ENCODE measurements at places on chromosomes 11 and 22.

DNA sequence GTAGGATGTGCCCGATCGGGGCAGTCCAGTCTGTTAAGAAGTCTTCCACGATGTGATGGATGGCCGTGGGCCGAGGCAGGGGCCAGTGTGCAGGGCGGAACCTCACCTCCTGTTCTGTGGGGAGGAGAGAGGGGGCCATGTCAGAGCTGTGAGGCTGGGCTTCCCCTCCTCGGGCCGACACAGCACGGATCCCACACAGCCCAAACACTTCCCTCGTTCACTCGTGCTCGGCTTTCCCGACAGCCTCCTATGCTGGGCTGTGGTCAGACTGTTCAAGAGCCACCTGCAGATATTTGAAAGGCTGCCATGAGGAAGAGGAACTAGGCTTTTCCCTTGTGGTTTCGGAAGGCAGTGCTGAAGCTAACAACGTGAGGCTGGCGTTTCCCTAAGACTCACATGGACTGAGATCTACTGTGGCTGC is 12.3 kb upstream of the TXN2 start:
- no peak for DNase-seq

DNA sequence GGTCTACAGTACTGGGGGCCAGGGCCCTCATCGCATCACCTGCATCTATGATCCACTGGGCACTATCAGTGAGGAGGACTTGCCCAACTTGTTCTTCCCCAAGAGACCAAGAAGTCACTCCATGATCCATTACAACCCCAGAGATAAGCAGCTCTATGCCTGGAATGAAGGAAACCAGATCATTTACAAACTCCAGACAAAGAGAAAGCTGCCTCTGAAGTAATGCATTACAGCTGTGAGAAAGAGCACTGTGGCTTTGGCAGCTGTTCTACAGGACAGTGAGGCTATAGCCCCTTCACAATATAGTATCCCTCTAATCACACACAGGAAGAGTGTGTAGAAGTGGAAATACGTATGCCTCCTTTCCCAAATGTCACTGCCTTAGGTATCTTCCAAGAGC is 3.8 kb upstream of the PPFIBP2 start:
- no peak for DNase-seq

- DNase-seq, result no peak
Measured at GRCh38 chr11:23944923-23945322, 551.9 kb upstream of the LUZP2 start.

- no peak for DNase-seq
Measured at GRCh38 chr11:131816051-131816450, 445.6 kb downstream of the NTM start.

GRCh38 chr11:68113986-68114385 is 7.2 kb downstream of the CHKA start:
- DNase-seq, result no peak

GRCh38 chr11:87013912-87014825 is 23.6 kb upstream of the TMEM135 start:
- DNase-seq, result no peak

GRCh38 chr22:43170131-43170480 is 16.8 kb downstream of the TTLL12 start:
- DNase-seq, result no peak
